ENCODE measurements at places on chromosomes 2 and 18.

- DNase-seq = no peak
Observed at GRCh38 chr2:145086910-145087309, 567.0 kb upstream of the ZEB2 start.

- DNase-seq = no peak
Observed at GRCh38 chr2:15173501-15173900, 387.6 kb downstream of the NBAS start.

GRCh38 chr2:13666582-13667414 lies 950.1 kb downstream of the TRIB2 start:
- DNase-seq = no peak

DNA sequence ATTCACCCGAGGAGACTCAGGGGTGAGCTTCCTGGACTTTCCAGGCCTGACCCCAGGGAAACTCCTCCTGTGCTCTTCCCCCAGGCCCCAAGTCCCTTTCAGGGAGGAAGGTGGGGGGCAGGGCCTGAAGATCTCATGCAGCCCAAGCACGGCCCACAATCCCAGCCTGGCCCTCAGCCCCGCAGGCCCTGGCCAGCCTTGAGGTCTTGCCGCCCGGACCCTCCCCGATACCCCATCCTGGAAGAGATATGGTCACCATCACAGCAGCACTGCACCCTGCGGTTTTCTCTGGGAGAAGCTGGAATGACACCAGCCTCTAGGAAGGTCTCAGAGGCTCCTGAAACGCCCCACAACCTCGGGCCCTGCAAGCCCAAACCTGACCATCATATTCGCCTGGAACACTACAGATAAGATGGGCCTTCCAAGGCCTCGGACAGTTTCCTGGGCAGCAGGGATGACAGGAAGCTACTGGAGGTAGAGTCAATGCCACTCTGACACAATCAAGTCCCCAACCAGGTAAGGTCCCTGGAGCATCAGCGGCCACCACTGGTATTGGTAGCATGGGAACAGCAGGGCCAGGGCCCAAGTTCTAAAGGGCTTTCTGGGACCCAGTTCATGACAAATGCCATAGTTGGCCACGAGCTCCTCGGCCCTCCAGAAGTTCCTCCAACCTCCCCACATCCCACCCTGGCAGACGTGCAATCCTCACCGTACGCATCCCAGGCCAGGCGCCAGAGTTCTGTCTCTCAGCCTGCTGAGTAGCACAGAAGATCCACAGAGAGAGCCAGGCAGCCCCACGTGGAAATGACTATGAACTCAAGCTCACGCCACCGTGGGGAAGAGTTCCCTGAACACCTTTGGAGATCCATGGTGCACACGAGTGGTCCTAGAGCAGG lies 8.6 kb downstream of the SDC1 start:
- DNase-seq = no peak

- no peak for DNase-seq
Observed at GRCh38 chr18:48791636-48792105, 159.1 kb downstream of the SMAD7 start.

- no peak for DNase-seq
Observed at GRCh38 chr2:134912361-134912760, 6.3 kb upstream of the CCNT2 start.

- no peak for DNase-seq
Observed at GRCh38 chr2:134778372-134778771, 59.6 kb upstream of the TMEM163 start.

All from fibroblast of skin of left biceps (primary cell).